ENCODE measurements at places on chromosomes 4 and X.
A peak's percentile ranks its signal among the peaks of the same experiment; 100 is the strongest.

GRCh38 chr4:173195109-173195508 is 26.5 kb downstream of the GALNT7 start:
- DNase-seq = no peak

DNA sequence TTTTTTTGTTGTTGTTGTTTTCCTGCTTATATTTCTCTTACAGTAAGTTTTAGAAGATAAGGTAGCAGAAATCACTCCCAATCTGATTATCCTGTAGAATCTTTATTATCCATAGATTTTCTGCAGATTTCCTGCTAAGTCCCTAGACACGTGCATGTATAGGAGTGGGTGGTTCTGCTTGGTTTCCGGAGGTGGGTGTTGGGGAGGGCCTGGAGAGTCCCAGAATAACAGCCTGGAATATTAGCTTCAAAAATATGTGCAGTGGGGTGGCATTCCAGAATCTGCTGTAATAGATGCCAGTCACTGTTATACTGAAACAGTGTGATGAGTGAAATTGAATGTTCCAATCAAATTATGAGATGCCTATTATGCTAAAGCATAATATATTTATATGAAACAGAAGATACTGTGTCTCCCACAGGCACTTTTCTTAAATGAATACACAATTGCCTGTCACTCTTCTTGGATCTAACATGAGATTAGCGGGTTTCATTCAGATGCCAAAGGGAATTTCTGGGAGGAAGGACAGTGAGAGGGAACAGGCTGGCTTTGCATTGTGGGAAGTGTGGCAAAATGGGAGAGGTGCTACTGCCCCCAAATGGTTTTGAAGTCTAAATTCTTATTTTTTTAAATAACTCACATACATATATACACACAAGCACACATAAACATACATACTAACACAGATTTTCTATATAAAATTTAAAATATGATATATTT is 37.6 kb downstream of the C4orf50 start:
- DNase-seq = no peak

DNA sequence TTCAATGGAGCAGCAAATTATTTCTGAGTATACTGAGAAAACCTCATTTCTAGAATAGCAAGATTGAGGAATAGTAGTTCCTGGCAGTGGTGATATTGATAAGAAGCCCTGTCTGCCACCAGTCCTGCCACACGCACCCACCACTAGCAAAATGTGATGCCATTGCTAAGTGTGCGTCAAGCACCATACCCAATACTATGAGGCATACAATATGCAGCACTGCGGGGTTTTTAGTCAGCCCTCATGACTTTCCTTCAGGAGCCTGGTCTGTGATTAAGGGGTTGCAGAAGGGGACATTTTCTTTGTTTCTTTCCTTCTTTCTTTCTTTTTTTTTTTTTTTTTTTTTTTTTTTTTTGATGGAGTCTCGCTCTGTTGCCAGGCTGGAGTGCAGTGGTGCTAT is 128.7 kb upstream of the USP38 start:
- DNase-seq = no peak

- DNase-seq = no peak
These were observed 20.3 kb upstream of the SPON2 start for GRCh38 chr4:1192493-1193205.

- DNase-seq = no peak
These were observed 418.1 kb downstream of the BCOR start for GRCh38 chrX:39679497-39680157.

GRCh38 chrX:81316163-81316562 is 114.3 kb downstream of the SH3BGRL start:
- no peak for DNase-seq

DNA sequence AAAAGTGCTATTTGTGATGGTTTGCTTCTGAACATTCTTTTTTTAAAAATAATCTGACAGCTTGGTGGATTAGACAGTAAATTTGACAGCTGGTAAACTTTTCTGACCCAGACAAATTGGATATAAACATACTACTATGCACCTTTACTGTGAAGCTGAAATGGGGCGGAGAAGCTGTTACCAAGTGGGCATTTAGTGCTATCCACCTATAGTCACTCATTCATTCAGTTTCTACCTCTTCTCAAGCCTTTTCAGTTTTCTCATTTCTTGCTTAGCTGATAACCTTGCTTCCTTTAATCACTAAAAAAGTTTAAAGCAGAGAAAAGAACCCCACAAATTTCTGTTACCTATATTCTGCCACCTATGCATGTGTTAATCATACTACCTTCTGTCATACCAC is 5.2 kb downstream of the RPS3A start:
- DNase-seq = no peak

DNA sequence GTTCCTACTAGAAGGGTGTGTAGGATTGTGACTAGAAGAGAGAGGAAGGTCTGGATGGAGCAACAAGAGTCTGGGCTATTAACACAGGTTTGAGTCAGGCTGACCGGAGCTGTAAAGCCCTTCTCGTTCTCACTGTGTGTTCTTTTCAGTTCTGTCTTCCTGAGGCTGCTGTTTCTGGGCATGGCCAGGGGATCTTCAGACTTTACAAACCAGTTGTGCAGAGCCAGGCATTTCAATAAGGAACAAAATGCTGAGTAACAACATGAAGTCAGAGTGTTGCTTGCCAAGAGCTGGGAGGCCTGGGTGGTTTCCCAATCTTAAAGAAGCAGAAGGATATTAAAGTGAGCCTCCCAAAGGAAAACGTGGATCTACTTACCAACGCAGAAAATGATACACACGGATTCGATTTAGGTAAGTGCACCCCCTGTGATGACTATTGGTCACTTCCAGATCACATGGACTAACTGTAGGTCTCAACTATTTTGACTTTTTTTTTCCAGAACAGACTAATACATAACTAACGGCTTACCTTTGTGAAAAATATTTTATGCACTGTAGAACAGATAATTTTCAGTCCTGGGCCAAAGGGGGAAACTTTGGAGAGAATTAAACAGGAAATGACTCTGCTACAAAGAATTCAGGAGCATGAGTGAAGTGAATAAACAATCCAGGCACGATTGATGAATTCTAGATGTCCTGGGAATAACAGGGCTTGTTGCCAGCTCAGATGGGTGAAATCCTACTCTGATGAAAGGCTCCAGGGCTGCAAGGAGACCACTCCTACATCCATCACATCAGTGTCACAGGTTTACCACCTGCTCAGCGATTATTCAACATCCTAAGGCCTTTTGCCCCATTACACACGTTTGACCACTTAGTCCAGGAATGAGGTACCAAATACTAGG is 94.5 kb downstream of the ANXA3 start:
- DNase-seq = peak; percentile 75

DNA sequence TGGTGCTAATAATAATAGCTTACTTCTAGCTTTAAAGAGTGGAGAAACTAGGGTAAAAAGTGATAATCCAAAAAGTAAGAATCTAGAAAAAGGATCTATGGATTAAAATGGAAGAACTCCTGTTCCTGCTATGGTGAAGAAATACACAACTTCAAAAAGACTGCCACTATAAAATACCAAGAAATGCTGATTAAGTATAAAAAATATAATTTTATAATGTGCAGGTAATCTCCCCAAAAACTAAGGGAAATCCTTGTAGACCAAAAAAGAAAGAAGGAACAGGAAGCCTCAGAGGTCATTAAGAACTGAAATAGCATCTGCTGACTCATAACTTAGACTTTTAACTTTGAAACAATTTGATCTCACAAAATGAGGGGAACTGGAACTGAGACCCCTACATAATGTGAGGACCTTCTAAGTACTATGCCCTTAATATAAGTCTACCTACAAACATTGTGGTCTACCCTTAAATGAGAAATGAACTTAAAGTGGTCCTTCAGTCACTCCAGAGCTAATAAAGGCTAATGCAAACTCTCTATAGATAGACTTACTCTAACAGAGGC is 50.6 kb upstream of the SRPX start:
- DNase-seq = no peak

DNA sequence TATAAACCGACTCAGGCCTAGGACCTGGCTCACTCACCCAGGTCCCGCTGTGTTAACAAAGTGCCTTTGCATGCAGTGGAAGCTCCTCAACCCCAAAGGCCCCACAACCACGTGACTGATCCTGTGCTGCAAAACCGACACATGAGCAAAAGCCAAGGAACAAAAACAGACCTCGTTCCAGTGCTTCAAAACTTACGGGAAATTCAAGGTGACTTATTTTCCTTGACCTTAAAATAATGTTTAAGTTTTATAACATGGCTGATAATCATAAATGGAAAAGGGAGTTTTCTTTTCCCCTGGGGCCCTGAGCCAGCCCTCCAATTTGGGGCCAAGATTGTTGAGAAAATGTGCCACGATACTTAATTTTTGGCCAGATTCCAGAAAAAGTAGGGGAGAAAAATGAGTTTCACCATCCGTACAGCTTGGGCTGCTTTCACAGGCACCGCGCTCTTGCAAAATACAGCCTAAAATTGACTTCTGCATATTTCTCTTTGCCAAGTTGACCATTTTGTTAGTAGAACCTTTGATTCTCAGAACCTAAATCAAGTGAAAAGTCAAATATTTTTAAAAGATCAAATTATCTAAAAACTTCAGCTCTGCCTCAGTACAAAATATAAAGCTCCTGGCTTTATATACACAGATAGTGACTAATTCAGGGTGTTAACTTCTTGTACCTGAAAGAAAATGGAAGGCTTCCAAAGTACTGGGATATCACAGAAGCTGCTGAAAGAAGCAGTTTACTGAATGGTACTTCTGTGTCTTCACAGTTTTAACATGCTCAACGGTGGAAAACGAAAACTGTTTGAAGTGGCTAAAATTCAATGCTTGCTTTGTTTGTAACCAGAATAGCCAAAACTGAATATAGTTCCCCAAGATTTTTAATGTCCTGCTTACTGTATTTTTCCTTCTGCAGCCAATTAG is 93.8 kb downstream of the APBB2 start:
- DNase-seq = no peak

GRCh38 chr4:183940864-183941263 is 35.8 kb downstream of the STOX2 start:
- DNase-seq = no peak

DNA sequence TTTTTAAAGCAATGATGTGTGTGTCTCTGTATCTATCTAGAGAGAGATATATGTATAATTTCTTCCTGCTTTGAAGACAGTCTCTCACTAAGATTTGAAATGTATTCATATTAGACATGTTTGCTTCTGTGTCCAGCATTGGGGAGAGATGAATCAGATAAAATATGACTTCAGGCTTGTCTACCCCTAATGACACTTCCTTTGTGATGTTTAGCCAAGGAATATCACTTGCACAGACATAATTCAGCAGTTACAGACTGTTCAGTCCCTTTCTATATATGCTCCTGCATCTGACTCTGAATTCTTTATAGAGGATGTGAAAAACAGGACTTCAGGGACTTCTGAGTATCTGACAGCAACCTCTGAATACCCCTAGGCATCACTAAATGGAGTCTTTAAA is 158.4 kb downstream of the DCLK2 start:
- no peak for DNase-seq

- DNase-seq = no peak
These were observed 103.0 kb upstream of the MBNL3 start for GRCh38 chrX:132591719-132592275.

DNA sequence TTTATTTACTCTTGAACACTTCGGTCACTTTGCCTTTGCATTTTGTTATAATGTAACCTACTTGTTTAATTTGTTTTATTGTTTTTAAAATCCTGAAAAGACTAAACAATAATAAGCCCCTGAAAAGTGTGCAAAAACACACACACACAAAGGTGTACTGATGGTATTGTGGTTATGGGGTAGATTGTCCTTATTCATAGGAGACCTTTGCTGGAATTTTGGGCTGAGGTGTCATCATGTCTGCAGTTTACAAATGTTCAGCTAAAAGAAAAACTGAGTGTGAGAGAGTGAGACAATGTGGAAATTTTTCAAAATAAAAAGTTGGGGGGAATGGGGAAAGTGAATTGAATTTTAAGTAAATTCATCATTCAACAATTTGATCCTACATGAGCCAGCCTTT is 174.9 kb downstream of the QDPR start:
- DNase-seq = no peak

- DNase-seq = no peak
These were observed 27.2 kb downstream of the EPGN start for GRCh38 chr4:74335341-74336021.

DNA sequence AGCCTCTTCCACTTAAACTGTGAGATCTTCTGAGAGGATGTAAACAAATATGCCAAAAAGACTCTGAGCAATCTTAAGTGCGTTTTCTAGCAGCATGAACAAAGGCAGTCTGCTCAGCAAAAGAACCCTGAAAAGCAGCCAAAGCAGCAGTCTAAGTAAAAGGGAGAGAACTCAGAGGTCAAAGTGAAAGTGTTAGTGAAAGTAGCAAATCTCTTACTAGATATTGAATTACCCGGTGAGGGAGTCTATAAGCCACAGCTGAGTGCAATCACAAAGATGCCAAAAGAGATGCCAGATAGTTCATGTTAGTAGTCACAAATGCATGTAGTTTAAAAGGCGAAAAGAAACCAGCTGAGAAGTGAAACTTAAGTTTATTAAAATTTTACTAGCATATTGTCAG is 7.9 kb upstream of the GNRHR start:
- DNase-seq = no peak

- no peak for DNase-seq
These were observed 24.7 kb upstream of the CXCL8 start for GRCh38 chr4:73715659-73716058.

- no peak for DNase-seq
These were observed 91.8 kb upstream of the ATXN3L start for GRCh38 chrX:13411496-13412207.

DNA sequence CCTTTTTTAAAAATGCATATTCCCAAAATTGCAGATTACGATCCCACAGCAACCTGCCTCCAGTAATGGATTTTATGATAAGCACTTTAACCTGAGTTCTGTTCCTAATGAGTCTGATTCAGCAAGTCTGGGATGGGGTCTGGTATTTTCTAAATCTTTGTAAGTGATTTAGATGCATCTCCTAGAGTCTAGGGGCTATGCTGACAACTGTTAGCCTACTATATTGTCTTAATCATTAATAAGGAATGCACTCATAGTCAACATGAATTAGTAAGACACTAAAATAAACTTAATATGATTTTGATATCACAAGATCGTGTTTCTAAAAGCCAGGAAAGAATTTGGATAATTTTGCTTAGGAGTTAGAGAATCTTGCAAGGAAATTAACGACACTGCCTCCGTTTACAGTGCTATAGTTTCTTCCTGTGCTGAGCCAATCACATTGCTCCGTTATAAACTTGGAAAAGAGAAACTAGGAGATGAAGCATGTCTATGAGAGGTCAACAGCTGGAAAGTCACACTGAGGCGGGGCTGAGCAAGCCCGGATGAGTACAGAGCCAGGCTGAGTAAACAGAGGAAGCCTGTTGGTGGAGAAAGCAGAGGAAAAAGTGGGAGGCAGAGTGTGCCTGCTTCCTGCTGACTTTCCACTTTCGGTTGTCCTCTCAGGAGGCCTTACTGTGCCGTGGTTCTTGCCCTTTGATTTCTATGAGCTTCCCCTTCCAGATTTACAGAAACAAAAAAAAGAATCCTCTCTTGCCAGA is 5.4 kb downstream of the SCARB2 start:
- no peak for DNase-seq

- no peak for DNase-seq
These were observed 95.8 kb downstream of the COL25A1 start for GRCh38 chr4:109206620-109207019.

DNA sequence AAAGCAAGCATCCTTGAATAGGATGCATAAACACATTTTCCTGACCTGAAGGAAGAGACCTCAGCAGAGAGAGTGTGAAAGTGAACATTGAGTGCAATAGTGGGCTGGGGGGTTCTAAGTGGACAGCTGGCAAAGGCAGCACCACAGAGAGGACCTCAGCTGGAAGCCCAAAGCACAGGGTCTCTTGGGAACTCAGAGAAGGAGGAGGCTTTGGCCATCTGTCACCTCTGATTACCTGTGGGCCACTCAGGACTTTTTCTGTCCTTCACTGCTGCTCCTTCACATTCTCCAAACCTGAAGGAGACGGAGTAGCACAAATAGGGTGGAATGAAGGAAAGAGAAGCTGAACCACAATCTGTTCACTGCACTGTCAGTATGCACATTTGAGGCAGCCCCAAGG is 37.9 kb upstream of the FAT4 start:
- no peak for DNase-seq

Measured in kidney epithelial cell (primary cell).